Tibial artery (tissue), 4 donors: ENCODE measurements at places on chromosomes 7 and 10.

DNA sequence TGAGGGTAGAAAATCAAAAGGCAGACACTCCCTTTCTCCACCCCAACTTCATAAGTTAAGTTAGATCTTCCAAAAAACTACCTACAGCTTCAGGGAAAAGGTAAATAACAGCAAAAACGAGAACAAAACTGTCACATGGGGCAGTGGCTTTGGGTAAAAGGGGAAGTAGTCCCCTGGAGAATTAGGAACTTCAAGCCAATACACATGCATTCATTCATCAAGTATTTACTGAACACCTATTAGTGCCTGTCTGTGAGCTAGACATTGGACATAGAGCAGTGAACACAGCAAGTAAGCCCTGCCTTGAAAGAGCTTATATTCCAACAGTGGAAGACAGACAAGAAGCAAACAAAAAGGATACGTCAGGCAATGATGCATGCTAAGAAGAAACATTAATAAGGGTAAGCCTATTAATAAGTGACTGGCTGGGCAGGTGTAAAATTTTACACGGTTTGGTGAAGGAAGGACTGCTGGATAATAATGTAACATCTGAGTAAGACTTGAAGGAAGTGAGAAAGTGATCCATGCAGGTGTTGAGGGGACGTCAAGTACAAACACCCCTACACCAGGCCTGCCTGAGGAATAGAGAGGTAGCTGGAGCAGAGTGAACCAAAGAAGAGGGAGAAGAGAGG, 69.6 kb upstream of the RAPGEF5 start:
- DNase-seq = no peak

DNA sequence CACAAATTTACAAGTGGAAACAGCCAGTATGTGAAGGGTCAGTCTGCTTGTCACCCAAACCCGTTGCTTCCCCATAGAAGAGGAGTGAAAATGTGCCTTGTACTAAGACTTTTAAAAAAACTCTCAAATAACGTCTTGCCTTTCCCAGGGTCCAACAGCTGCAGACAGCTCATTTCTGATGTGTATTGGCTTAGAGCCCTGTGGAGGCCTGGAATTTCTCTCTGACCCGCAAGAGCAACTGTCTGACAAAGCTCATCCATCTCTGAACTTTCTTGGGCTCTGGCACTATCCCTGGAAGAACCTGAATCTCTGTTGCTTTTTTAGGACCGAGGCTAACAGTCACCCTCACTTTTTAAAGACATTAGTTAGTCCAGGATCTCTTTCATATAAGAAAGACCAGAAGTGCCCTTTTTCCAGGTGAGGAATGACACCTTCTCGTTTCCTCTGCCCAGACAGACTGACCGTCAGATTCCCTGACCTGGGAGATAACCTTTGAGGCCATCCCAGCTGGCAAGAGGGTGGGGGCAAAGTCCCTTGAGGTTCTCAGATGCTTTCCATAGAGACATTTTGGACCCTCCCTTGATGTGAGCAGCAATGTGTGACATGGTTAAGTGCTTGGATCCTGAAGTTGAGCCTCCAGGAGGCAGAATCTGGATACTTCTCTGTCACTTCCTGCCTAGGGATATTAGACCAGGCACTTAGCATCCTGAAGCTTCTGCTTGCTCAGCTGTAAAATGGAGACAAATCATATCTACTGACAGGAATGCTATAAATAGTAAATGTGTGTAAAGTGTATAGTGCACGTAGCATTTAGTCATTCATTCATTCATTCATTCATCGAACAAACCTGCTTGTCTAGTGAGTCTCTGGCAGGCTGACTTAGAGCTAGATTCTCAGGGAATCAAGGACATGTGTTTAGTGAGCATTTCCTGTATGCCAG, 4.5 kb upstream of the NODAL start:
- no peak for DNase-seq

DNA sequence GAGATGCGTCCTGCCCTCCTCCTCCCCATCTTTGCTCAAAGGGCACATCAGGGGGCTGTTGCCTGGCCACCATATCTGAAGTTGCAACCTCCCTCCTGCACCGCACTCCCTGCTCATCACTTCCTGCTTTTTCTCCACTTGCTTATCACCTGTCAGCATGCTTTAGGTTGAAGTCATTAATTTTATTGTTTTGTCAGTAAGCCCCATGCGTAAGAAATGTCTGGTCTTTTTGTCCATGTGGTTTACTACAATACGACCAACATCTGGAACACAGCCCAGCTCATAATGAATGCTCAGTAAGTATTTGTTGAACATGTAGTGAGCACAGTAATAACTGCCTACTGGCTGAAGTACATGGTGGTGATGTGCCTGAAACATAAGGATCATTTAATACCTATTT, 71.6 kb upstream of the GJD4 start:
- DNase-seq = no peak

DNA sequence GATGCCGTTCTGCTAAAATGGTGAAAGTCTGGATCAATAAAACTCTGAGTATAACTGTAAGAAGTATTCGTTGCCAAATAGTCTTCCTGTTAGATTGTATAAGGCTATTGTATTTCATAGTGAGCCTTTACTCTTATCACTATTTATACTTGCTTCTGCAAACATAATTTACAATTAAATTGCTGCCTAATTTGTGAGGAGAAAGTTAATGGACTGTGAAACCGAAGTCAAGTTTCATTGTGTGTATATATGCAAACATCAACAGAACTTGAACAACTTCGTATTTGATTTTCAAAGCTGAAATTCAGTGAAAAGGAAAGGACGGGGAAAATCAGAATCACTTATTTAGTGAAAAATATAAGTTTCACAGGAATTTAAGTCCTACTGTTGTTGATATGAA, 135.9 kb upstream of the CCDC6 start:
- DNase-seq = no peak

- no peak for DNase-seq
Measured at GRCh38 chr7:122033641-122034040, 110.4 kb downstream of the AASS start.

- no peak for DNase-seq
Measured at GRCh38 chr10:126059076-126059826, 162.9 kb downstream of the FANK1 start.

- DNase-seq = no peak
Measured at GRCh38 chr7:38224392-38224791, 46.3 kb downstream of the STARD3NL start.

DNA sequence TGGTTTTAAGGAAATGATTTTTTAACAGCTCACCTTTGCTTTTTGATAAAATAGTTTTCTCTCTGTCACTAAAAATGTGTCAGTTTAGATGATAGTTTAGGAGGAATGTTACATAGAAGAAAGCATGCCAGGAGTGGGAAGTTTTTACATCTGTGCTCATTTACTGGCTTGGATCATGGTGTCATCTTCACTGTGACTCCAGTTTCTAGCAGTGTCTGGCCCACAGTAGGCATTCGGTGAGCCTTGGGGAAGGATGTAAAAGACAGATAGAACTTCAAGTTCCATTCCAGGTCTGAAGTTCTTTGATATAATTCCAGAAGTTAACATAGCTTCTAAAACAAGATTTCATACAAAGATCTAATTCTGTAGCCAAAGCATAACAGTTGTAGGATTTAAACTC, 259.2 kb downstream of the BICC1 start:
- DNase-seq = no peak

DNA sequence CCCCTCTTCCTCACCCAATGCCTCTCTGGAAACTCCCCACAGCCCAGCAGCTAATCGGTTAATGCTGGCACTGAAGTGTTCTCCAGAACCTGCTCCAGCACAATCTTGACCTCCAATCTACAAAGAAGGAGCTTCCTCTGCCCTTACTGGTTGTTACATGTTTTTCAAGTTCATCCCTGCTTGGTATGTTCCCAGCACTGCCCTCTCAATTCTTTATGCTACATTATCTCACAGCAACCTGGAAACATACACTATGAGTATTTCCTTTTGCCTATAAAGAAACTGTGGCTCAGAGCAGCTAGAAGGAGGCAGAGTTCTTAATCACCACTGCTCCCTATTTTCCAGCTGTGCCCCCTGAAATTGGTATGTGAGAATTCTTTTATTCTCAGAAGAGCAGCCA, 84.1 kb upstream of the KMT2E start:
- DNase-seq = no peak

GRCh38 chr10:1530871-1531517, 206.3 kb downstream of the ADARB2 start:
- DNase-seq = peak; percentile 52

DNA sequence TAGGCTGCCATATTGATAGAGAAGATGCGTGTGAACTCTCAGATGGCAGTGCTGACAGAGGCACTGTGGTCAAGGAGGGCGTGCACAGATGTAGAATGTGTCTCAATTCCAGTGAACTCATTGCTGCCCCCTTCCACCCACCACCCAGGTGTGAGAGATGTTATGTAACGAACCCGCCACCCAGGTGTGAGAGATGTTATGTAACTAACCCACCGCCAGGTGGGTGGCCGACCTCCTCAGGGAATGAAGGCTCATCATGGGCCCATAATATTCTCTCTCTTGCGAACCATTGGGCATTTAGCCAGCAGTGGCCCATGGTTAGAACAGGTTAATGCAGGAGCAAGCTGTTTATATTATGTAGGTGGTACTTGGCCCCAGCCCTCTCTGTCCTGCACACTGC, 140.4 kb upstream of the MTPN start:
- DNase-seq = no peak

- DNase-seq = no peak
Measured at GRCh38 chr10:87626422-87626892, 33.2 kb upstream of the PAPSS2 start.

DNA sequence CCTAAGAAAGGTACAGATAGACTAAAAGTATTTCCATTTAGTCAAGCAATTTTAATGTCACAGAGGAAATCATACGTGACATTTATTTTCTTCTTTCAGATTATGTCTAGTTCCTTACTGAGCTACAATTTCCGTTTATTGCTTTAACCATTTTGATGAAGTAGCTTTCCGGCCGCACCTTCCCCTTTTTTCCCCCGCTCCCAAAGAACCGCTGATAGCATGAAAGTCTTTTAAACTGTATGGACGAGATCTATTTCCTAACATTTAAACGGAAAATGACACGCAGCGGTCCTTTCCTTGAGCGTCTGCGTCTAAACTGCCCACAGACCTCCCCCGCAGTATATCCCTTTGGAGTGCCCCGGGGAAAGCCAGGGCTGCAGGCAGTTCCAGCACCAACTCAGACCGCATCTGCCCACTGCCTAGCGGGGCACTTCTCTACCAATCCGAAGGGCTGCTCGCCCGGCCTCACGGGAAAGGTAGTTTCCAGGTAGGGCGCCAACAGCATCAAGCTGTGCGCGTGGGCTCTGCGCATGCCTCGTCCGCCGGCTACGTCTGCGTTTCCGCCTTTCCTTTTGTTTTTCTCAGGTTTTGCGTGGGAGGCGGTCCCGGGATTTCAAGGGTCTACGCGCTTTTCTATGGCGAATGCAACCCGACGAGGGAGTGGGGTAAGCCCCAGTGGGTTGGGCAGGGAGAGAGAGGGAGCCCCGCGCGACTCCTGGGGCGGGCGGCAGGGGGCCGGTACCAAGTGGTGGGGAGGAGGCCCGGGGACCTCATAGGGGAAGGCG, at the start of gene ZNF33A:
ZNF33A (plus strand) TSS at position 557 of the 785 bp plus-strand sequence. CDS start 1,667 bp downstream, outside the sequence.
- DNase-seq = peak; percentile 90

GRCh38 chr7:91064938-91065337, 199.3 kb upstream of the FZD1 start:
- DNase-seq = no peak

- no peak for DNase-seq
Measured at GRCh38 chr7:91313113-91313512, 48.9 kb downstream of the FZD1 start.

GRCh38 chr10:117112220-117112619, 25.9 kb downstream of the VAX1 start:
- DNase-seq = no peak

DNA sequence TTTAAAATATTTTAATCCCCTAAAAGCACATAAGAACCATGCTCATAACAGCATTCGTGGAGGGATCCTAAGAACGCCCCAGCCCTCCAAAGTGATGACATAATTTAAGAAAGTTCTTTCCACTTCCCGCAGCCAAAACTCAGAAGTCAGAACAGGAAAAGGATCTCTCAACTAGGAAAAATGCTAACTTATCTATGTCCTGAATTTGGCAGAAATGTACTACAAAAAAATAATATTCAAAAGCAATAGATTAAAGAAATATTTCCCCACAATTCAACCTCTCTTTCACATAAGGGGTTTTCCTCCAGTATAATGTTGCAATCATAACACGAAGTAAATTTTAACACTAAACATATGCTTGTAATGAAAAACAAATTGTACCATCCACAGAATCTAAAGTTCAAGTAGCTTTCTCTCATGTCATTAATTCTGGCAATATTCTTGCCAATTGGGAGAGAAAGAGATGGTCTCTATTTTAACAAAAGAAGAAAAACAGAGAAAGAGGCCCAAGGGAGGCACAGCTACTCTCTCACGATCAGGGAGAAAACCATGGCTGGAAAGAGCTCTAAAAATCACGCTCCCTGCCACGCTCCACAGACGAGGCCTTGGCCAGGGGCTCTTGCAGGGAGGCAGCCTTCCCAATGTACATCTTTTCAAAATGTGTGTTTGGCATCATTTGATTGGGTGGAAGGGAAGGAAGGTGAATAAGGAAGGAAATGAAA, 22.9 kb downstream of the ASB13 start:
- DNase-seq = peak; percentile 21

DNA sequence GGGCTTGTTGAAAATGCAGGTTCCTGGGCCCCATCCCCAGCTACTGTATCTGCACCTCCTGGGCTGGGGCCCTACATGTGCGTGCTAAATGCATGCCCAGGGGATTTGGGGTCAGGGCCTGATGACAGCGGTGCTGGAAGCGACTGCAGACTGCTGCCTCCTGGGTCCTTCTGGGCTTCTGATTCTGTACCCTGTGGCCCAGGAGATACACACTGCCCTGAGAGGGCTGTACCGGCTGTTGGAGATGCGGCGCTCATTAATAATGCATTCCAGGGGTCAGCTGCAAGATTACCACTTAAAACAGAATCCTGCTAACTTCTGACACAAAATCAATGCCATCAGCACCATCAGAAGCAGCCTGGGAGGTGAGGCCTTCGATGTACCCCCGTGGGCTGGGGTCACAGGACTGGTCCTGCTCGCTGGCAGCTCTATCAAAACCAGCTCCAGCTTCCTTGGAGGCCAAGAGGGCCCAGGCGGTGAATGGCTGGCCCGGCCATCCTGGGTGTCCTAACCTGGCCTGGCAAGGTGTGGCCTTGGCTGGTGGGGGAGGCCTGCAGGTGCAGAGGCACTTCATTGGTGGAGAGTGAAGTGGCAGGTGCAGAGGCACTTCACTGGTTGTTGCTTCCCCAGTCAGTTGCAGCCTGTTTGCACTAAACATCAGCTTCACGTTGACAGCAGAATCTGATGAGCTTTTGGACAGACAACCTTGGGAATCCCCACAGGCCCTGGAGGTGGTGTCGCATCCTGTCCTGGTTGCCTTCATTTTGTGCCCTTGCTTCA, 79.2 kb downstream of the GLRX3 start:
- DNase-seq = peak; percentile 5

GRCh38 chr7:99639267-99639666, 22.5 kb downstream of the ZSCAN25 start:
- DNase-seq = no peak

DNA sequence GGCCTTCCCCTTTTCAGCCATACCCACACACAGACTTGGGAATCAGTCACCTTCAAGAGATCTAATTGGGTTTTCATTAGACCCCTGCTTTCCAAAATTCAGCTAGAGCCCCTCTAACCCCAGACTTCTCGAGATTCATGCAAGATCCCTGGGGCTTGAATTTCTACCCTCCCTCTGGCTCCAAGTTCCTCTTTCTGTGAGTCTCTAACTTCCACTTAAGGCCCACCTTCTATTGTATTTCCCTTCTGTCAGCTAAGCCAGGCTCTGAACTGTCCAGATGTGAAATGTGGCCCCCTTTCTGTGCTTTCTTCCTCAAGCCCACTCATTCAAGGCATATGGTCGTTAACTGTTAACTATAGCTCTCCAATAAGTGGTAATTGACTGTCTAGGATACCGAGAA, 132.2 kb downstream of the ZNF365 start:
- no peak for DNase-seq

- DNase-seq = no peak
Measured at GRCh38 chr7:24717247-24717622, 40.0 kb downstream of the GSDME start.
